ENCODE measurements at places on chromosomes 12 and 14.

DNA sequence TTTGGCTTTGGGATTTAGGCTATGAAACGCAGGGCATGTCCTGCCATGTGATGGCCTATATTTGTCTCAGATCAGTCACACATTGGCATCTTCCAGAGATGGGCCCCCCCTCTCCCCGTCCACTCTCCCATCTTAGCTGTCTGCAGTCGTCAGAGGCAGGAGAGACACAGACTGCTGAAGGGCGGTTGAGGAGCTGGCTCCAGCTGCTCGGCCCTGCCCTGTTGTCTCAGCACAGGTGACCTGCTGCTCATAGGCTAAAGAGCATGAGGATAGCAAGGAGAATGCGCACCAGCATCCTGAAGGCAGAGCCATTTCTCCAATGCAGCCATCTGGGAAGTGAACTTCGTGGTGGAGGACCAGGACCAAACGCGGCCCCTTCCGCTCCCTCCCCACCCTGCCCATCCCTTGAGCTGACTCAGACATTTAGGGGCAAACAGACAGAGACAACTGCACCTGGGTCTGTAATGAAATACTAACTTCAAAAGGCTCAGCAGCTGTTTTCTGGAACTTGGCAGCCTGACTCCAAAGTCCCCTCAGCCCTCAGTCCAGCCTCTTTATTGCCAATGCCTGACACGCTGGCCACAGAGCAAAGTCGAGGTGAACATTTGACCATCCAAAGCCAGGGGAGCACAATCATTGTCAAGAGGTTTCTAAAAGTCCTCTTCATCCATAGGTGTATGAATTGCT is 22.3 kb downstream of the FZD10 start:
- H3K27me3 ChIP-seq: peaks cover 14% of the 10 kb centered on the region
- DNase-seq: no peak
- no peaks in the 10 kb centered on the region for H3K4me1 ChIP-seq
- H3K4me3 ChIP-seq: no peak overlapping the region
- no peaks in the 10 kb centered on the region for H3K36me3 ChIP-seq
- no peak overlapping the region for H3K27ac ChIP-seq

DNA sequence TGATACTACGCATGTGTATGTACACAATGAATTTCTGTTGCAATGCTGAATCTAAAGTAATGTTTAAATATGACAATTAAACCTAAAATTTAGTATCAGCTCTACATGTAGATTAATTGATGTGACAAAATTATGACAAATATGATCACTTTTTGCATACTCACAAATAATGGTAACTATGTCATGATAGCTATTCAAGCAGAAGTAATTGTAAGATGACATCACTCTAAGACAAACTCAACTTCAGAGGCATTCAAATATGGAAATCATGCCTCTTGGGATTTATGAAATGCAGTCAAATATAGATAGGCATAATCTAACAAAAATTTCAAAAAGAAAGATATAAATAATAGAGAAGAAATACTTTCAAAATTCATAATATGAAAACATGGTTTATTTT is 571.7 kb upstream of the LRFN5 start:
- H3K27ac ChIP-seq: no peak overlapping the region
- no peaks in the 10 kb centered on the region for H3K27me3 ChIP-seq
- H3K4me3 ChIP-seq: no peak overlapping the region
- DNase-seq: no peak

DNA sequence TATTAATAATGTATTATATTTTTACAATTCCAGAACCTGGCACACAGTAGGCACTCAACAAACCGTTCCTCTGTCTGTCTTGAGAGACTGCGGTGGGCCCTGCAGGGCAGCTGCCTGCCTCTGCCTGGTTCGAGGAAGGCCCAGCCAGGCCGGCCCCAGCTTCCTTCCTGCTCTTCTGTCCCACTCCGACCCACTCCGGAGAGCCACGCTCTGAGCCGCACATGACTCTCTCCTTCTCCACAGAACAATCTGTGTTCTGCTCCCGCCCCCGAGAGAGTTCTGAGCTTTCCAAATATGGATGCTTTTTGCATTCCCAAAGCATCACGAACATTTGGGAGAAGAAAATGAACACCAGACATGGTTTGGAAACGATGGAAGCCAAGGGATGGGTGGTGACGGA is 57.3 kb downstream of the TTC7B start:
- DNase-seq: no peak
- H3K4me1 ChIP-seq: peaks cover 12% of the 10 kb centered on the region
- no peaks in the 10 kb centered on the region for H3K27me3 ChIP-seq
- peak overlapping the region; percentile 64 for H3K27ac ChIP-seq

DNA sequence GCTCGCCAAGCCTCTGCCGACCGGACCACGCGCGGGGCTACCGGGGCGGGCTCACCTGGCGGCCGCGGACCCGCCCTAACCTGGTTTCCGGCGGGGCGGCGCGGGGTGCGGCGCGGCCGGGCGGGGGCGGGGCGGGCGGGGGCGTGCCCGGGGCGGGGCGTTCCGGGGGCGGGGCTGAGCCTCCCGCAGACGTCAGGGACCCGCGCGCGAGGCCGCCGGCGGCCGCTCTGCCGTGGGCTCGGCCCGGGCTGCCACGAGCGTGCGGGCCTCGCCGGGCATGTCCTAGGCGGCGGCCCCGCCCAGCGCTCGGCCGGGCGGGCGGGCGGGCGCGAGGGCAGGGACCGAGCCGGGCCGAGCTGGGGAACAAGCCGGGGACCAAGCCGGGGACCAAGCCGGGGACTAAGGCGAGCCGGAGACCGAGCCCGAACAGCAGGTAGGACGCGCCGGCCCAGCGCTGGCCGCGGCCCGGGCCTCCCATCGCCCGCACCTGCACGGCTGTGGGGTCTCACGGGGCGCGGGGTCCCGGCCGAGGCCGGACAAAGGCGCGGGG is at the start of gene CEP170B:
TSS of gene CEP170B (plus strand) at position 188 of the 550 bp plus-strand sequence. CDS start 3,183 bp downstream, outside the sequence.
- H3K4me1 ChIP-seq: peaks cover 21% of the 10 kb centered on the region
- DNase-seq: peak; percentile 36
- H3K27me3 ChIP-seq: no peaks in the 10 kb centered on the region
- peak within 1 kb of the TSS; percentile 39 for H3K27ac ChIP-seq
- peak within 1 kb of the TSS; percentile 91 for H3K4me3 ChIP-seq
- H3K36me3 ChIP-seq: peaks cover under 1% of the 10 kb centered on the region

- H3K27me3 ChIP-seq: no peaks in the 10 kb centered on the region
- H3K4me3 ChIP-seq: no peak overlapping the region
- DNase-seq: no peak
- H3K36me3 ChIP-seq: no peaks in the 10 kb centered on the region
These were observed 84.1 kb upstream of the TMTC1 start for GRCh38 chr12:29867823-29868222.

DNA sequence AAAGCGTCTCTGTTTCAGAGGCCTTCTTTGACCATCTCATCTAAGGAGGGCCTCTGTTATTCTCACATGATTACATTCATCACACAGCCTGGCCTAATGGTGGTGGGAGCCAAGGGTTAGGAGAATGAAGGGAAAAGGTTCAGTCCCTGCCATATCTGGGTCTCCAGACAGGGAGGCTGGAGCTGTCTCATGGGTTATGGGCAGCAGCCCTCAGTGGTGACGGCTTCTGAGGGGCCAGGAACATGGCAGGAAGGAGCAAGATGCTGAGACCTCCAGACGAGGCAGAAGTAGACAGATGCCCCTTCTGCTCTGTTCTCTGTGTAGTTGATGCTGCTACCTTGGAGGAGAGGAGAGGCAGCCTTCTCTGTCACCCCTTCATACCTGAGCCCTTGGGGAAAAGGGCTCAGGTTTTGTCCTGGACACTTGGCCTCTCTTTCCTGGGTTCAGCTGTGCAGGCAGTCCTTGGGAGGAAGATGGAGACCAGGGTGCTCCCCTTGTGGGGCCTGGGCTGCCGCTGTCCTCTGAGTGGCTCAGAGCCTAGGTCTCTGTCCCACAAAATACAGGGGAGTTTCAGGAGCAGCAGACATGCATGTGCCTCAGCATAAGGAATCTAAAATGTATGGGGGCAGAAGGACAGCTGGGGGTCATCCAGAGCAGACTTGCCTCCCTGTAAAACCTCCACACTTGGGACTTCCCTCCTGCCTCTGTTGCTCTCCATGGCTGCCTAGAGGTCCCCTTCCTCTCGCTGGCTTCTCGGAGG is 3.6 kb downstream of the IFI27L2 start:
- no peak overlapping the region for H3K27ac ChIP-seq
- no peaks in the 10 kb centered on the region for H3K27me3 ChIP-seq
- no peaks in the 10 kb centered on the region for H3K36me3 ChIP-seq
- no peak overlapping the region for H3K4me3 ChIP-seq

DNA sequence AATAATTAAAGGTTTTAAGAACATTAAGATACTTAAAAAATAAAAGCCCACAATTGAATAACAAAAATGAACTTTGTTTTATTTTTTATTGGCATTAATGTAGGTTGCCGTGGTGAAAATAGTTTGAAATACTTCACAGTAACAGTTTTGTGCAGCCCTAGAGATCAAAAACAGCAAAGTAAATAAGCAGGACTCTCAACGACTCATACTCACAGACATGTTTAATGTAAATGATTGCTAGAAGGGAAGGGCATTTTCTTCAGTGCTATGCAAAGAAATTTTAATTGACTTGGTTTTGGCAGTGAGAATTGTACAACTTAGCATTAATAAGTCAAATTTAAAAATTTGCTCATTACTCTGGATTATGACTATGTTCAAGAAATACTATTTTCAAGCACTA is 16.0 kb downstream of the TRMT5 start:
- no peaks in the 10 kb centered on the region for H3K27me3 ChIP-seq
- no peak overlapping the region for H3K4me3 ChIP-seq
- no peaks in the 10 kb centered on the region for H3K36me3 ChIP-seq
- DNase-seq: peak; percentile 38
- peak overlapping the region; percentile 27 for H3K27ac ChIP-seq

DNA sequence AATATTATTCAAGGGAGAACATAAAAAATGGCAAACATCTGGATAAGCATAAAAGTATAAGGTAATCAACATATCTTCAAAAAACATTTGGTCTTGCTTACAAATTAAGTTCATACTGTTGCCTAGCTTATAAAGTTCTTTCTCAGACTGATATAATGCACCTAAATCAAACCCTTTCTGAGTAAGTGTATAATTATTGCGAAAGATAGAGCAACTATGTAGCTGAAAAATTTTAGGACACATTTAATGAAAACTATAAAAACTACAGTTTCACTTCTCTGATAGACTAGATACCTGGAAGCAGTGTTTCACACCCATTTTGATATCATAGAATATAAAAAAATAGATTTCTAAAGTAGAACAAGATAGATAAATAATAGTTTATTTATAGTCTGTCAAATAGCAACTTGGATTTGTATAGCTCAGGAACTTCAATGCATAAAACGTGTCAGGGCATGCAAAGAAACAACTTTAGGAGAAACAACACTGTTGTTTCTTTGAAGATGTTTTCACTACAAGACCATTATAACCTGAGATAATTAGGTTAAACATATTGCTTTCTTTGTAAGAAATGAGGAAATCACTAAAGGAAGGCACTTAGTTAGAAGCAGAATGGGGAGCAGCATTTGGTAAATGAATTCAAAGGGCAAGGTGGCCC is 7.6 kb downstream of the CLECL1 start:
- DNase-seq: no peak
- no peaks in the 10 kb centered on the region for H3K27me3 ChIP-seq
- H3K36me3 ChIP-seq: no peaks in the 10 kb centered on the region
- H3K4me3 ChIP-seq: no peak overlapping the region
- H3K27ac ChIP-seq: no peak overlapping the region
- peaks cover 21% of the 10 kb centered on the region for H3K4me1 ChIP-seq

DNA sequence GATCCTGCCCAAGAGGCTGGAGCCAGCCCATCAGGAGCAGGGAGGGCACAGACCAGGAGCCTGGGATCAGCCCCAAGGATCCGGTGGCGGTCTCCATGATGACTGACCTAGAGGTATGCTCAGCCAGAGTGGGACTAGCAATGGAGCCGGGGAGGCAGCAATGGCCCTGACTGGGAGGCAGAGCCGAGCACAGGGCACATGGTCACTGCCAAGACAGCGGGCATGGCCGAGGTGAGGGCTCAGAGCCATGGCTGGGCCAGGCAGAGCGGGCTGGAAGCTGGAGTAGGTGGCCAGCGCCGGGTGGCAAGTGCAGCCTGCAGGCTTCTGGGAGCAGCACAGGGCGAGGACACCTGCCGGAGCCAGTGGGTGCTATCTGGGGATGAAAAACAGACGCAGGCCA is 259.3 kb downstream of the BCL11B start:
- H3K36me3 ChIP-seq: no peaks in the 10 kb centered on the region
- H3K4me1 ChIP-seq: no peaks in the 10 kb centered on the region

DNA sequence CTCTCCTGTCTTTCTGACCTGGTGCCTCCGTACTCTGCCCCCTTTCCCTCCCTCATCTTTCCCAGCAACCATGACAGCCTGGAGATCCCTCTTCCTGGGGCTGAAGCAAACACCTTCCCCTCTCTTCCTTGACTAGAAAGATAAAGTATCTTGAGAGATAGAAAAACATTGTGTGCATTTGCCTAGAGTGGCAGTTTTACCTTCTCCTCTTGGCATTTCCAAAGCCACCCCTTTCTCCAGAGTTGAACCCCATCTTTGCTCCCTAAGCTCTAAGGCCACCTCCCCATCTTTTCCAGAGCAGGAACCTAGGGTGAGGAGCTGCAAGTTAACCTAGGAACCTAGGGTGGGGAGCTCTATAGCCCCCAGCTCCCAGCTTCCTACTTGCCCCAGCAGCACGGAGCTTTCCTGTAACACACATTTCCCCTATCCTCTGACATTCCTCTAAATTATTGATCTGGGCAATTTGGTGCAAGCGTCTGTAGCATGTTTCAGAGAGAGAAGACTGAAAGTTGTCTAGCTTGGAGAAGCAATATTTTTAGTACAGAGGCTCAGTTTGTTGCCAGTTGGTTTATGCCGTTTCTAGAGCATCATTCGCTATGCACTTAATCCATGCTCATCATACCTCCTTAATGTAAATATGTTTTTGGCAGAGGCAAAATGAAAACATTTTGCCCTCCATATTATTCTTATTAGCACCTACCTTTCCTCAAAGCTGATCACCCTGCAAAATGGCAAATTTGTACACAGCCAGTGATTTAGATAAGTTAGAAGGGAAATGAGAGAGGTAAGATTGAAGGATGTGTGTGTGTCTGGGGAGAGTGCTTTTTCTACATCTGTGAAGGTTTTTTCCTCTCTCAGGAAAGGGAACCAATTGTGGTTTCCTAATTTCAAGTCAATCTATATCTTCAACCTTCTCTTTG is 5.4 kb upstream of the TBX3 start:
- H3K27ac ChIP-seq: no peak overlapping the region
- H3K4me3 ChIP-seq: no peak overlapping the region
- H3K36me3 ChIP-seq: no peaks in the 10 kb centered on the region
- no peak for DNase-seq
- H3K27me3 ChIP-seq: no peaks in the 10 kb centered on the region

- DNase-seq: no peak
- no peaks in the 10 kb centered on the region for H3K27me3 ChIP-seq
- no peaks in the 10 kb centered on the region for H3K36me3 ChIP-seq
These were observed 10.0 kb downstream of the ANKRD9 start for GRCh38 chr14:102499401-102500157.

GRCh38 chr14:58912287-58912686 is 274.5 kb downstream of the DACT1 start:
- H3K4me1 ChIP-seq: peaks cover 16% of the 10 kb centered on the region
- DNase-seq: no peak
- H3K4me3 ChIP-seq: no peak overlapping the region
- H3K27me3 ChIP-seq: no peaks in the 10 kb centered on the region

- no peaks in the 10 kb centered on the region for H3K4me1 ChIP-seq
- no peak overlapping the region for H3K27ac ChIP-seq
- H3K4me3 ChIP-seq: no peak overlapping the region
These were observed 9.1 kb upstream of the LDHB start for GRCh38 chr12:21666722-21667121.

- DNase-seq: no peak
- no peak overlapping the region for H3K4me3 ChIP-seq
- H3K36me3 ChIP-seq: no peaks in the 10 kb centered on the region
- H3K27me3 ChIP-seq: 0 out of 2 replicates have a peak, but pooled peaks cover 3% of the 10 kb centered on the region
- no peaks in the 10 kb centered on the region for H3K4me1 ChIP-seq
These were observed 69.7 kb downstream of the CMAS start for GRCh38 chr12:22115711-22116110.

Measured in PC-3 (cell line).